Stimulated activated CD8-positive, alpha-beta memory T cell treated with anti-CD3 and anti-CD28 coated beads, Interleukin-7, amount 100 ng/mL, for 1 hour (primary cell): ENCODE measurements at places on chromosomes 3 and 15.

- DNase-seq = no peak
Measured at GRCh38 chr3:114058646-114059045, 2.1 kb downstream of the QTRT2 start.

DNA sequence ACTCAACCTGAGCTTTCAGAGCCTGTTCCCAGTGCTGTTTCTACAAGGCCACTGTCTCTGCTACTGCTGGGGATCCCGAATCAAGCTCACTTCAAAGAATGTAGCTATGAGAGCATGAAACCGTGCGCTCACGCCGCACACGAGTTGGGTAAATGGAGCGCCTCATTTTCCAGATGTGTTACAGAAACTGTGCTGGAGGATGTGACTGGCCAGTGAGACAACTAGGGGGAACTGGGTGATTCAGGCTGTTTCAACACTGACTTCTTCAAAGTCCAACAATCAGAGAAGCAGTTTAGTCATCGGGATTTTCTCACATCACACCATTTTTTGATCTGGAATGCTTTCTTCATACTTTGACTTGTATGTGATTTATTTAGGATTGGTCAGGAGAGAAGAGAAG is 3.5 kb downstream of the ZNF710 start:
- DNase-seq = no peak

DNA sequence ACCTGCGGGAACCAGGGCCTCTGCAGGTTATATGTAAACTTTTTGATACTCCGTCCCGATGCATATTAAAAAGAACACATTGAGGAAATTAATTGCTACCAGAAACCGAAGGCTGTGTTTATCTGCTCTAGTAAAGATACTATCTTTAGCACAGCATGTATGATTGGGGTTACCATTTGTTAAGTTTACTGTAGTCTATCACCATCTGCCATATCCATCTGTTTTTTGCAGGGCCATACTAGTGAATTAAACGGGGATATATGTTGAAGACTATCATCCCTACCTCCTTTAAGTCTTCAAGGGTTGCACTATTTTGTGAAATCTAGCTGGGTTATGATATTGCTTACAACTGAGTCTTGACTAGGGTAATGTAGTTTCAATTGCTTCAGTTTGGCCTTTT is 597.0 kb downstream of the SQOR start:
- DNase-seq = no peak

GRCh38 chr3:12226031-12226430 is 62.8 kb upstream of the PPARG start:
- no peak for DNase-seq

DNA sequence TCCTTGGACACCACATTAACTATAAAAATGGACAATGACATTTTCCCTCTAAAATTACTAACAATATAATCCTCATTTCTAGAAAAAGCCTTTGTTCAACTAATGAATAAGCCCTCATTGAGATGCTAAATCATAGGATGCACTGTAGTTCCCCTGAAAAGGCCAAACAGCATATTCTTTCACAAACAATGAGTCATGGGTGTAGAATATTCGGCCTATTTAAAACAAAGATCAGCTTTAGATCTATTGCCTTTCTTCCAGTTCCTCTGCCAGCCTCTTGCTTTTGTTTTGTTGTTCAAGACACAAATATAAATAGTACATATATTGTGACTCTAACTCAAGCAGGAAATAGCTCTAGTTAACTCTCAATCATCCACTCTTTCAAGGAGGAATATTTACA is 82.5 kb downstream of the ADAM10 start:
- no peak for DNase-seq

DNA sequence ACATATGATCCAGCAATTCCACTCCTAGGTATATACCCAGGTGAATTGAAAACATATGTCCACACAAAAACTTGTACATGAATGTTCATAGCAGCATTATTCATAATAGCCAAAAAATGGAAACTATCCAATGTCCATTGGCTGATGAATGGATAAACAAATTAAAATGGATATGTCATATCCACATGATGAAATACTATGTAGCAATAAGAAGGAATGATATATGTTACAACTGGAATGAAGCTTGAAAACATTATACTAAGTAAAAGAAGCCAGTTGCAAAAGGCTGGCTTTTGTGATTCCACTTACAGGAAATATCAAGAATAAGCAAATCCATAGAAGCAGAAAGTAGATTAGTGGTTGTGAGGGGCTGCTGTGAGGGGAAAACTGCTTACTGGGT is 33.7 kb downstream of the BNC1 start:
- DNase-seq = no peak

DNA sequence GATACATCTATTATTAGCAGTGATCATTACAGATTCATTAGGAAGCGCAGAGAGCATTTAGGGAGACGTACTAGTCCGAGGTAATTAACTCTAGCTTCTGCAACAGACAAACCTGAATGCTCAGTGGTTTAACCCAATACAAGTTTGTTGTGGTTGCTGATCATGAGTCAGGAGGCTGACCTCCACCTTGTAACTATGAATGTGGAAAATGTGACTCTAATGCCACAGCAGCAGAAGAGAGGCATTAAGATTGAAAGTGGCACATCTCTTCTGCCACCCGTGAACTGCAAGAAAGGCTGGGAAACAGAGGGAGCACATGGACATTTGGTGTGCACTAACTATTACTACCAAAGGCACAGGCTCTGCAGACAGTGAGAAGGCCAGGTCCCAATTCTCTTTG is 71.2 kb upstream of the C3orf80 start:
- no peak for DNase-seq

- DNase-seq = no peak
Measured at GRCh38 chr3:143171141-143171980, 51.8 kb downstream of the CHST2 start.

GRCh38 chr15:98906712-98907083 is 100.9 kb downstream of the PGPEP1L start:
- no peak for DNase-seq

DNA sequence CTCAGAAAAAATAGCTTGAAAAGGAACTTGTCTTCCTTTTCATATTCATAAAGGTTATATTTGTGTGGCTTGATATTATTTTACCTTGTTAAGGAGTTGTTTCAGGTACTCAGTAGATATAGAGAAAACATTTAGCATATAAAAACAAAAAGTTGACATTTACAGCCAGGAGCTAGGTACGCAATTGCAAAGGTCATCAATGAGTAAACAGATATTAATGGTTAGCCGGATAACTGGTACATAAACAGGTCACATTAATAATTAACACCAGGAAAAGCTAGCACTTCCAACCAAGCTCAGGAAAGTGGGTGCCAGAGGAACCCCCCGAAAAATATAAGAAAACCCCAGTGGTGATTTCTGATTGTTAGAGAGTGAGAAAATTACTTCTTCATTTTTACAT is 146.6 kb upstream of the NR2F2 start:
- DNase-seq = no peak

DNA sequence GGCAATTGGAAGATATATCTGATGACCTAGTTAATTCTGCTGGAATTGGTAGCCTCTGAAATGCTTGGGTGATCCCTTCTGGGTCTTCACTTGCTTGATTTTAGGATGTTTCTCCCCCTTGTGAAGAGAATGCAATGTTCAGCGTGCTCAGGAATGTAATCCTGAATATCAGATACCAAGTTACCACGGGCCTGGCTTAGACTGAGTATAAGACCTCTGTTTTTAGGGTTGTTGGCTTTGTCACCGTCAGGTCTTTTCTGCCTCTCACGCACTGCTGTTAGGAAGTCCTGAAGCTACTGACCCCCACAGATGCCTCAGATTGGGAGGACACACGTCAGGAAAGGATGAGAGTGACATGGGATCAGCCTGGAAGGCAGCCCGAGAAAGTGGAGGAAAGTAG is 198.5 kb downstream of the CDIN1 start:
- DNase-seq = no peak

DNA sequence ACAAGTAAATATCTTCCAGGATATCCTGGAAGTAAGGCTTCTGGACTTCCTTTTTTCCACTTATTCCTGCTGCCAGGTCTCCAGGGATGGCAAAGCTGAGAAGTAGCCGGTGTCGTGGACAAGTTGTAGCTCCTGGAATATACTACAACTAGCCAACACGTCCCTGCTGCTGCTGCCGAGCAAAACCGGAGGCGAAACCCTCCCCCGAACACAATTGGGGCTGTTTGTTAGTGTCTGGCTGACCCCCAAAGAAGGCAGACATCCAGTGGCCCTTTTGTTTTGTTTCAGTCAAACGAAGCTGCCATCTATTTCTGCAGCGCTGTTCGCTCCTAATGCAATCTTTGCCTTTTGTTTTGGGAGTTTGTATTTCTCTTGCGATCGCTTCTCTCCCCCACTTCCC is 45.3 kb upstream of the EIF5A2 start:
- no peak for DNase-seq

- no peak for DNase-seq
Measured at GRCh38 chr15:61049028-61049427, 180.1 kb downstream of the RORA start.
